ENCODE measurements at places on chromosomes 1 and 21. TPM values are rescaled to one million over a fixed set of nuclear protein-coding genes. Genes with fewer than 3 reads are reported as not detected.

DNA sequence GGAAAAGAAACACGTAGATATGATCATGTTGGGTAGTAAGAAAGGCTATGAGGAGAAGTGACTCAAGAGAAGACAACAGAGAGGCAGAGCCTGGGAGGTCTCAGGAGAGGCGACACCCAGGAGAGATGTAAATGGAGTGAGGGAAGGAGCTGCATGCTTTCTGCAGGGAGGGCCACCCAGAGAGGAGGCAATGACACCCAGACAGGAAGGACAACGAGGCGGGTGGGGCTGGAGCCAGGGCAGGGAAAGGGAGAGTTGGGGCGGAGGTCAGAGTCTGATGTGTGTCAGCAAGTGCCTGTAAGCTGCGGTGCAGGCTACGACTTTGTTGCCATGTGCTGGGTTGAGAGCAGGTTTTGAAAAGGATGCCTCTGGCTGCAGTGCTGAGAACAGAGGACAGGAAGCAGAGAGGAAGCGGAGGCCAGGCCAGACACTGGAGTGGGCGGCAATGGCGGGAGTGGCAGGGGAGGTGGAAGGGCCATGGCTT is 31.3 kb downstream of the SLC1A7 start:
- H3K27ac ChIP-seq: no peak overlapping the region
- peaks cover 32% of the 10 kb centered on the region for H3K4me1 ChIP-seq
- no peak overlapping the region for H3K4me3 ChIP-seq
- no peak for DNase-seq
- H3K36me3 ChIP-seq: no peaks in the 10 kb centered on the region

DNA sequence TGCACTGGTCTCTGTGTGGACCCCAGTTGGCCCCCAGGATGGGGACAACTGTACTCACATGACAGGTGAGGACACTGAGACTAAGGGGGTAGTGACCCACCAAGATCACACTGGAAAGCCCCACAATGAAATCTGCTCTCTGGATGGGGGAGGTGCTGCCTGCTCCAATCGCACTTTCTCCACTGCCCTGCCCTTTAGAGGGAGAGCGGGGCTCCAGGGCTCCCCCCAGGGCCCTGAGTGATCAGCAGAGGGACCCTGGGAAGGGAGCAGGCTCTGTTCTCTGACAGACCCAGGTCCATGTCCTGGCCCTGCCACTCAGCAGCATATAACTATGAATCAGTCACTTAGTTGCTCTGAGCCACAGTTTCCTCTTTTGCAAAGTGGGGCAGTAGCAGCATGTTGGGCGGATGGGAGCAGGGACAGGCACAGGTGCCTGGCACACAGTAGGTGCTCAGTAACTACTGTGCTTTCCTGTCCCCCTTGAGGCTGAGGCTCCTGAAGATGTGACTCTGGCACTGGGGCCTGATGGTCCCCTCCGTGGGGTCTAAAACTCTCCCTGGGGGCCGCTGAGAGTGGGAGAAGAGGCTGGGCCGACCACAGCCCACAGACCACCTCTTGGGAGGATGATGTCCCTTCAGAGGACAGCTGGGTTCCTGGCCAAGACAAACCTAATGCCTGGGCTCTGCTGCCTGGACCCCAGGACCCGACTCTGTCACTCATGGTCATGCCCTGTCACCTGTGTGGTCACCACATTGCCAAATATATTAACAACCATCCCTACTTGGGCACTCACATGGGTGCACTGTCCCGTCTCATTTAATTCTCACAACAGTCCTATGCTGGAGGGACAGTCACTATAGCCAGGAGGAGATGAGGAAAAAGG is 222.7 kb downstream of the PTPRU start:
- H3K4me1 ChIP-seq: no peaks in the 10 kb centered on the region
- DNase-seq: no peak
- H3K27me3 ChIP-seq: peaks cover 7% of the 10 kb centered on the region
- no peak overlapping the region for H3K27ac ChIP-seq

- peaks cover 22% of the 10 kb centered on the region for H3K27me3 ChIP-seq
- H3K4me1 ChIP-seq: no peaks in the 10 kb centered on the region
- peak; percentile 62 for DNase-seq
- no peak overlapping the region for H3K27ac ChIP-seq
- no peaks in the 10 kb centered on the region for H3K36me3 ChIP-seq
Observed at GRCh38 chr1:20430355-20431175, 55.4 kb downstream of the CAMK2N1 start.

GRCh38 chr1:226690460-226690982 is 48.6 kb downstream of the ITPKB start:
- H3K4me3 ChIP-seq: no peak overlapping the region
- no peak overlapping the region for H3K27ac ChIP-seq
- no peak for DNase-seq
- peaks cover 6% of the 10 kb centered on the region for H3K4me1 ChIP-seq
- no peaks in the 10 kb centered on the region for H3K27me3 ChIP-seq

DNA sequence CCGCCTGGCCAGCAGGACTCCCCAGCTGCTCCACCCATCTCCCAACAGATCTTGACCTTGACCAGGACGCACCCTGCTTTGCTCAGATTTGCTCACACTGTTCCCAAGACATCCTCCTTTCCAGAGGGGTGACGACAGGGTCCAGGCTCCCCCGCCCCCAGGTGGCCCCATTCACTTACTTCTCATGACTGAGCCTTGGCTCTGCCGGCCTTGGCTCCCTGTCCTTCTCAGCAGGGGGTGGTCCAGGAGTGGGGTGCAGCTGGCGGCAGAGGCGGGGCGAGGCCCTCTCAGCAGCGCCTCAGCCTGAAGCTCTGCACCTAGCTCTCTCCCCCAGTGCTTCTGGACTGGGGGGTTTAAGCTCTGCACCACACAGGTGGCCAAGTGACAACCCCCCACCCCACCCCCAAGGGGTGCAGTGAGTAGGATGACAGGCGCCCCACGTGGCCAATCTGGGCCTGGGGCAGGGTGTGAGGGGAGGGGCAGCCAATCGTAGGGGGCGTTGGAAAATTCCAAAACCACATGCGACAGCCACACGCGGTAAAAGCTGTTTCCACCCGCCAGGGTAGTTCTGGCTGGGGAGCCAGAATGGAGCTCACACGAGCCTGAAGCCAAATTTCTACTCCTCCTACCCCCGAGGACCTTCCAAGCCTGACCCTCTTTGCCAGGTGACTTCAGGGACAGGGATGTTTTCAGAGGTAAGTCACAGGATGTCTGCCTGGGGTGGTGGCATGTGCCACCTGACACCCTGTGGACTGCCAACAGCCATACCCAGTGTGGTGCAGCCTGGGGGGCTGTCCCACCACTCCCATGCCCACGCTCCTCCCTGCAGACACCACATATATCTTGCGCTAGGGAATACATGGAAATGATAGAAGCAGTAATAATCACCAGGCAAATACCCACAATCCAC is 5.6 kb downstream of the RORC start:
- H3K36me3 ChIP-seq: no peaks in the 10 kb centered on the region
- no peak overlapping the region for H3K27ac ChIP-seq
- no peaks in the 10 kb centered on the region for H3K4me1 ChIP-seq
- no peak for DNase-seq
- H3K4me3 ChIP-seq: no peak overlapping the region

DNA sequence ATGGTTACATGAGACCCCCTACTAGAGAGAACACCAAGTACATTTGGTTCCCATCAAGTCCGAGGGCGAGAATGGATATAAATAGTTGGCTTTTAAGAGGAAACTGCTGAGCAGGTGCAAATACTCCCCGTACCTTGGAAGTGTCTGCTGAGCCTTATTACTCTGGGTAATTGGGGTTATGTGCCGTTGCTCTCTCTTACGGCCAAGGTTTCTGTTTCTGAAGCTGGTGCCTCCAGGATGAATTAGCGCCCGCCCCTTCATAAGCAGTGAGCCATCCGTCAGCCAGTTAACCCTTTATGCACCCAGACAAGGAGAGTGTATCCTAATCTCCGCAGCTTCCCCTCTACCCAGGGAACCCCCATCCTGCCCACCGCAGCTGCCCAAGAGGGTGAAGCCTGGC is 90.4 kb upstream of the AJAP1 start:
- H3K4me1 ChIP-seq: no peaks in the 10 kb centered on the region
- H3K27ac ChIP-seq: no peak overlapping the region
- no peak overlapping the region for H3K4me3 ChIP-seq
- H3K27me3 ChIP-seq: peaks cover 8% of the 10 kb centered on the region

DNA sequence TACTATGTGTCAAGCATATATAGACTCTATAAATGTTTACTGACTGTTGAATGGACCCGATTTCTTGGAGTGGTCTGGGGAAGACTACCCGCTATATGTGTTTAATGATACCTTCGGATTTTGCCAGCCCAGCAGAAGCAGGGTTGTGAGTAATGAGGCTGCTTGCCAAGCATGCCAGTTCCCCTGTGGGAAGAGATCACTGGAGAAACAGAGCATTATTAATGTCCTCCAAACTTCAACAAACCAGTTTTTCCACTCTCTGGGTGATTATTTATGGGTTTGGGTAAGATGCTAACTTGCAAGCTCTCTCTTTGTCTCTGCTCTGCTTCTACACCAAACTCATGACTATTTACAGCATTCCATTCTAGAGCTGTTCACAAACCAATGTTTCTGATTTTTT is 25.1 kb upstream of the PHGDH start:
- DNase-seq: no peak
- no peaks in the 10 kb centered on the region for H3K27me3 ChIP-seq
- H3K27ac ChIP-seq: no peak overlapping the region
- H3K36me3 ChIP-seq: no peaks in the 10 kb centered on the region

- H3K27ac ChIP-seq: no peak overlapping the region
- DNase-seq: no peak
Observed at GRCh38 chr21:45226540-45227326, 61.0 kb downstream of the POFUT2 start.

GRCh38 chr1:19708567-19709110 is 44.0 kb downstream of the HTR6 start:
- no peak for DNase-seq
- H3K27me3 ChIP-seq: no peaks in the 10 kb centered on the region
- no peak overlapping the region for H3K4me3 ChIP-seq
- no peaks in the 10 kb centered on the region for H3K4me1 ChIP-seq

DNA sequence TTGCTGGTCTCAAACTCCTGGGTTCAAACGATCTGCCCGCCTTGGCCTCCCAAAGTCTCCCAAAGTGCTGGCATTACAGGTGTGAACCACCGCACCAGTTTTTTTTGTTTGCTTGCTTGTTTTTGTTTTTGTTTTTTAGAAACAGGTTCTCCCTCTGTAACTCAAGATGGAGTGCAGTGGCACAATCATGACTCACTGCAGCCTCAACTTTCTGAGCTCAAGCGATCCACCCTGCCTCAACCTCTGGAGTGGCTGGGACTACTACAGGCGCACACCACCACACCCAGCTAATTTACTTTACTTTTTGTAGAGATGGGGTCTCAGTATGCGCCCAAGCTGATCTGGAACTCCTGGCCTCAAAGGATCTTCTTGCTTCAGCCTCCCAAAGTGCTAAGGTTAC is 47.3 kb upstream of the USP1 start:
- no peak for DNase-seq
- peaks cover 26% of the 10 kb centered on the region for H3K4me1 ChIP-seq
- H3K4me3 ChIP-seq: no peak overlapping the region
- H3K27ac ChIP-seq: no peak overlapping the region
- no peaks in the 10 kb centered on the region for H3K36me3 ChIP-seq

GRCh38 chr1:147091801-147092200 is 80.5 kb downstream of the PRKAB2 start:
- no peak overlapping the region for H3K27ac ChIP-seq
- no peak for DNase-seq
- no peaks in the 10 kb centered on the region for H3K27me3 ChIP-seq
- no peak overlapping the region for H3K4me3 ChIP-seq
- no peaks in the 10 kb centered on the region for H3K36me3 ChIP-seq

GRCh38 chr1:44260792-44261170 is 47.5 kb downstream of the DMAP1 start:
- no peak for DNase-seq
- H3K4me1 ChIP-seq: no peaks in the 10 kb centered on the region
- no peaks in the 10 kb centered on the region for H3K27me3 ChIP-seq
- H3K36me3 ChIP-seq: no peaks in the 10 kb centered on the region

- no peaks in the 10 kb centered on the region for H3K27me3 ChIP-seq
- peaks cover 23% of the 10 kb centered on the region for H3K4me1 ChIP-seq
Observed at GRCh38 chr21:45018131-45019075, 56.0 kb upstream of the ADARB1 start.

The NBPF10 gene
- 0.83 TPM for total RNA-seq

The BGLAP gene
- total RNA-seq: 0.18 TPM

The FTCD gene
- total RNA-seq: not detected

The ADGRB2 gene
- 0.73 TPM for total RNA-seq

The KRTAP11-1 gene
- not detected for total RNA-seq

The MATN1 gene
- 0.47 TPM for total RNA-seq

The OR6Y1 gene
- total RNA-seq: not detected

The IARS2 gene
- 107 TPM for total RNA-seq

The LAD1 gene
- 1.1 TPM for total RNA-seq

The AMPD1 gene
- total RNA-seq: not detected

The RGS1 gene
- total RNA-seq: not detected

The SPRR4 gene
- total RNA-seq: not detected
